Naive thymus-derived CD8-positive, alpha-beta T cell (primary cell): ENCODE measurements at places on chromosomes 7 and 10.

DNA sequence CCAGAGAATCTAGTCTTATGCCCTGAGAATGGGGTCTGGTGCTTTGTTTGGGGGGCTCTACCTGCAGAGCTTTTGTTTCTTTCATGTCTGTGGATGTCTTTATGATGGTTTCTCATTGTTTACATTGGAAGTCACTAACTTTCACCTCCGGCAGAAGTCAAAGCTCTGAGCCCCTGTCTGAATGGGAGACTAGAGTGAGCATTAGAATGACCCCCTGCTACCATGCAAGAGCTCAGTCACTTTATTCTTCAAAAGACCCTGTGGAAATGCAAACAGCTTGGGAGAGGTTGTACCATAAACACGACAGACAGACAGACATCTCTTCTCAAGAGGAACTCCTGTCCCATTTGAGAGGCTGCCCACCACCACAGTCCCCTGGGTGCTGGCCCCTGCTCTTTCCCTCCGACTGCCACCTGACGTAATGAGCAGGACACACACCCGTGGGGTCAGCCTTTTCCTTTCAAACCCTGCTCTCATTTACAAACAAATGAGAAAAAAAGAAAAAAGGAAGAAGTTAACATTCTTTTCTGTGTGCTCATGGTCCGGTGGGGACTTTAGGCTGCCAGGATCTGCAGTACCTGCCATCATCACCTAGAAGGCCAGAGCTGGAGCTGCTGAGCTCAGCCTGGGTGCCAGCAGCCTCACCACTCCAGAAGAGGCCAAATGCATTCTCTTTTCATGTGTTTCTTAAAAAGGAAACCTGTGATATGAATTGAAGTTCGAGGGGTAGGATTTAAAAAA is 91.6 kb downstream of the FZD1 start:
- DNase-seq: no peak

- DNase-seq: no peak
Measured at GRCh38 chr7:112223310-112223709, 16.8 kb downstream of the ZNF277 start.

DNA sequence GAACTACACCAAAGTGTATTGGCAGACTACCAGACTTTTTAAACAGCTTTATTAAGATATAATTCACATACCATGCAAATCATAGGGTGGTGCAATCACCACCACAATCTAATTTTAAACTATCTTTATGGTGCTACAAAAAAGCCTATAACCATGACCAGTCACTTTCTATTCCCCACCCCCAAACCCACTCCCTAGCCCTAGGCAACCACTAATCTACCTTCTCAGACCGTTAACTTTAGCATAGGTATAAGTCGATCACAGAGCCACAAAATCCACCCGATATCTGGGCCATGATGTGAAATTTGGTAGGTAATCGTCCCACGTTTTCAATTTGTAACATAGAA is 536 bp upstream of the POM121 start:
- DNase-seq: no peak

DNA sequence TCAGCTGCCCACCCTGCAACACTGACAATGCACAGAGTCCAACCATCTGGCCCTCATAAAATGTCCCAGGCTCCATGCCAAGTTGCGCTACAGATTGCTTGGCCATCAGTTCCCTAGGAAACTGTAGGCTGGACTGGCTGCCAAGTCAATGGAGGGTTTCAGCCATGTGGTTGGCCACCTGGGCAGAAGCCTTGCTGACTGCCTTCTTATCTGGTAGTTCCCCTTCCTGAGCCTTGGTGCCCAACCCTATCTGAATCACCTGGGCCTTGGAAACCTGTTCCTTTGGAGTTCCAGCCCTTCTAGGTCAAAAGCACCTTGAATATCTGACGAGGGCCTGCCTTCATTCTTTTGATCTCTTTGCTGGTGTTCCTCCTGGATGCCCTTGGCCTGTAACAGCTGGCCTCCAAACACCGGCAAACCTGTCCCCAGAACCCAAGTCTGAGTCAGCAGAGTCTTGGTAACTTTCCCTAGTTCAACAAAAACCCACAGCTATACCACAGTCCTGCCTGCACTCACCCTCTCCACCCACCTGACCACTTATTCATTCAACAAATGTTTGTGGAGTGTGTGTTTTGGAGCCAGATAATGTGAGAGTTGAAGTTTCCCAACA is 37.4 kb upstream of the KDM7A start:
- DNase-seq: no peak

DNA sequence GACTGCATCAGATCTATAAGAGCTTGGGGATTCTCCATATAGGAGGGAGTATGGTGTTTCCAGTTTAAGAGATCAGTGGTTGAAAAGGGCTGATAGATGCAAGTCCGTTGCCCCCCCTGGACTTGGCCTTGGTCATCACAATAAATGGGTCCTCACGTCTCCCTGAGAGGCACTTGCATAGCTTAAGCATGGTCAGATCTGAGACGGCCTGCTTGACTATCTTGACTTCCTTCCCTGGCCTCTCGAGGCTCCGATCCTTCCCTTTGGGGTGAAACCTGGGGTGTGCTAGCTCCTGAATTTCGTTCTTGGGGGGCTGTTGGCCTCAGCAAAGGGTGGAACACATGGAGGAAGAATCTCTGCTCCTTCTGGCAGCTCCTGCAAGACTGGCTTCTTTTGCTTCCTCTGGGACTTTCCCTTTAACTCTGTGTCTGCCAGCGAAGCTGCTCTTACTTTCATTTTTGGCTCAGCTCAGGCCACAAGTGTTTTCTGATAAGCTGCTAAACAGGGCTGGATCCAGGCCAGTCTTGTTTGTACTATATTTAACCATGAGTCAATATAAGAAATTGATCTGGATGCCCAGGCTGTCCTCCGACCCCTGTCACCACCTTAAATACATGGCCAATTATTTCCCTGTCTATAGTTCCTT is 11.2 kb upstream of the ZNF485 start:
- DNase-seq: no peak

- DNase-seq: no peak
Measured at GRCh38 chr7:37986908-37987330, 66.5 kb downstream of the EPDR1 start.

DNA sequence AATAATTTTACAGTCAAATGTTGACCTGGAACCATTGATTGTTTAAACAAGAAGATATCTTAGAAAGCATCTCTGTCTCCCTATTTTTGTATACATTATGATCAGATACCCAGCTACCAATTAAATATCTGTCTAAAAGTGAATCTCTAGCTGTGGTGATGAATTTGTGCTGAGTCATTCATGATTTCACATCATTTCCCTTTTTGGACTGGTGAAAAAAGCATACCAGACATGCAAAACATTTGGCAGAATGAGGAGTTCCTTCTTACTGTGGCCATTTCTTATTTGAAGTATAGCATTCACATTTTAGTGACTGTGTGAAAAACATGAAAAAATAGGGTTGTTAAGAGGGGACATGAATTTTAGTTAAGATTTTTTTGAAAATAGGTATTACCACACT is 98.0 kb upstream of the GATA3 start:
- DNase-seq: no peak

DNA sequence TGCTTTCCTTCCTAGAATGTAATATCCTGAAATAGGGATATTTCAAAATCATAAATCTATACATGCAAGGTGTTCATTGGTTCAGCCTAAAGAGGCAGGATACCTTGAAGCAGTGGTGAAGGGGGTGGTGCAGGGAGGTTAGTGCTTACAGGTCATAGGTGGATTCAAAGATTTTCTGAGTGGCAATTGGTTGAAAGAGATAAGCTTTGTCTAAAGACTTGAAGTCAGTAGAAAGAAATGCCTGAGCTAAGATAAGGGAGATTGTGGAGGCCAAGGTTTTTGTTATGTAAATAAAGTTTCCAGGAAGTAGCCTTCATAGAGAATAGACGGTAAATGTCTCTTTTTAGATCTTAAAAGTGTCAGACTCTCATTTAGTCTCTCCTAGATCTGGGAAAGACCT is 741.2 kb upstream of the ZWINT start:
- no peak for DNase-seq

- no peak for DNase-seq
Measured at GRCh38 chr10:14774797-14775196, at the start of gene FAM107B. Gene FAM107B, minus strand, starts transcription at chr10:14774897. Its CDS starts 234 bp downstream, at chr10:14774663.

GRCh38 chr10:13550802-13551201 is 22.0 kb upstream of the BEND7 start:
- no peak for DNase-seq

GRCh38 chr7:75814407-75814947 is 871 bp upstream of the CCL24 start:
- no peak for DNase-seq

- DNase-seq: no peak
Measured at GRCh38 chr7:44867073-44867995, 18.0 kb downstream of the PURB start.

GRCh38 chr7:123624527-123625183 is 23.0 kb downstream of the ASB15 start:
- DNase-seq: peak; percentile 29

GRCh38 chr10:131041031-131041430 is 270.5 kb downstream of the TCERG1L start:
- DNase-seq: no peak

GRCh38 chr7:112575864-112576263 is 95.1 kb downstream of the LSMEM1 start:
- DNase-seq: no peak

DNA sequence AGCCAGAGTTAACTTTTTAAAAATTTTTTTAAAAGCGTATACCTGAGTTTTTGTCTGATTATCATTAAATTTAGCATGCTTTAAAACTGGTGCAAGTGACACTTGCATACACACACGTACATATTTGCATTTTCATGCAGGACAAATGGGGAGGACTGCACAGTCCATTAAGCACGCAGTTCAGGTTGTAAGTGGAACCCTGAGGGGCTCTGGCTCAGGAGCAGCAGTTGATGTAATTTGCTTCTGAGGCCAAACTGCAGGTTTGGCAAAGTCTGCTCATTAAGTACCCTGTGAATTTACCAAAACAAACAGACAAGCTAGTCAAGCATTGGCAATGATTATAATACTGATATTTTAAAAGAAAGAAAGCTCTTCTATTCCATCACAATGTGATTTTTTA is 215.8 kb upstream of the PFKP start:
- no peak for DNase-seq

- DNase-seq: no peak
Measured at GRCh38 chr10:103282961-103283360, 6.0 kb downstream of the INA start.

DNA sequence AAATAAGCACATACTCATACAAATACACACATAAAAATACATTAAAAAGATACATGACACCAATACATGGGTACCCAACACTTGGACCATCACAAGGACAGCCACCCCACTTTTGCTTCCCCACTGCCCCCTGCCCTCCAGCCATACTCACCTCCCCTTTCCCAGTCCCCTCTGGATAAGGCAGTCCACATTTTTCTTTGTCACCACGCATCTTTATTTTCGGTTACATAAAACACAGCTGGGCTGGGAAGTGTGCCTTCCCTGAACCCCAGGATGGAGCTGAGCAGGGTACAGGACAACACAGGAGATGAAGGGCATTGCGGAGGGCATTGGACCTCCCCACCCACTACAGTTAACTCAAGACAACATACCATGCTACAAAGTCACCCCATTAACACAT is 1.1 kb upstream of the HOXA3 start:
- DNase-seq: no peak

DNA sequence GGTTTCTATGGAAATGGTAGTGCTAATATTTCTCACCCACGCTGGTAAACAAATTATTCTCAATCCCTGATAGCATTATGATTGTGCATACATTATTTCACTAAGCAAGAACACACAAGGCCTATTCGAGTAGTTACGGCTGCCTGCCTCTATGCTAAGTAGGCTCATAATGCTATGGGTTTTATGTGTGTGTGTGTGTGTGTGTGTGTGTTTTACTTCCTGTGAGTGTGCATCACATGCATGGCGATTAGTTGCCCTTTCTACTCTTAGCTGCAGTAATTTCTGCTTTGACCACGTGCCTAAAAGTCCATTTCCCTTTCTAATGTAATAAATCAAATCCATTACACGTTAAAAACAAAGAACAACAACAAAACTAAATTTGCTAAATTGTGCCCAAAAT is 117.0 kb downstream of the CHCHD3 start:
- no peak for DNase-seq

GRCh38 chr7:41886262-41886900 is 183.5 kb upstream of the INHBA start:
- DNase-seq: no peak

DNA sequence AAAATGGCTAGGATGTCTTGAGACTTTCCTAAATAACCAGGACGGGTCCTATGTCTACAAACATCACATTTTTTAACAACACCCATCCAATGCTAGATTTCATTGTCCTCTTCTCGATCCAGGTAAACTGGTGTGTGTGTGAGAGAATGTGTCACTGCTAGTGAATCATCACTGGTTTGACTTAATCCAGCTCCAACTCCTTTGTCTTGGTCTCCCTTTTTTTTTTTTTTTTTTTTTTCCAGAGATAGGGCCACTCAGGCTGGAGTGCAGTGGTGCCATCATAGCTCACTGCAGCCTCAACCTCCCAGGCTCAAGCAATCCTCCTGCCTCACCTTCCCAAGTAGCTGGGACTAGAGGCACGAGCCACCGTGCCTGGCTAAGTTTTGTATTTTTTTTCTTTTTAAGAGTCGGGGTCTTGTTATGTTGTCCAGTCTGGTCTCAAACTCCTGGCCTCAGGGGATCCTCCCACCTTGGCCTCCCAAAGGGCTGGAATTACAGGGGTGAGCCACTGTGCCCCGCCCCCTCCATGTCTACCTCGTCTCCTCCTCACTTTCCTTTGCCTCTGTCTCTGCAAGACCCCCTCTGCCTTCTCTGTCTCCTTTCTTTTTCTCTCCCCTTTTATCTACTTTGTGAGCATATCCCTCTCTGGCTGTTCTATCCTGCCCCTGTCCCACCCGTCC is 2.2 kb upstream of the UFSP1 start:
- DNase-seq: no peak

- DNase-seq: no peak
Measured at GRCh38 chr7:151940048-151940811, 16.0 kb upstream of the GALNTL5 start.

- DNase-seq: no peak
Measured at GRCh38 chr10:44907556-44907955, 3.6 kb upstream of the TMEM72 start.

GRCh38 chr7:101690061-101690460 is 61.0 kb upstream of the MYL10 start:
- no peak for DNase-seq

- DNase-seq: peak; percentile 33
Measured at GRCh38 chr10:122515588-122516231, 44.8 kb upstream of the DMBT1 start.

- DNase-seq: no peak
Measured at GRCh38 chr7:23887660-23888059, 177.6 kb downstream of the STK31 start.

DNA sequence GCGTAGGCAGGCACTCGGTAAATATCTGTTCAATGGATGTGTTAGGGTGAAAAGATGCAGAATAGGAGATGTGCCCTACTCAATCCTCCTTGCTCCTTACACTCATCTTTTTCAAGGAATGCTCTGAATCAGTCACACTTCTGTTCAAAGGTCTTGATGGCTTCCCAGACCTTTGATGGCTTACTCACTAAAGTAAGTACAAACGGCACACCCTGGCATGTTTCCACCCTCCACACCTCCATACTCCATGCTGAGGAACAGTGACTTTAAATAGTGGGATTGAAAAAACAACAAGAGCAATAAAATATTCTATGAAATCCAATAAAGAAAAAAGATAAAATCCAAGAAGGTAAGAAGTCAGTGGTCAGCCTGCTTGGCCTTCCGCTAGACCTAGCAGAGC is 569.2 kb downstream of the SORCS1 start:
- no peak for DNase-seq
